ENCODE measurements at places on chromosomes 16 and 17.

DNA sequence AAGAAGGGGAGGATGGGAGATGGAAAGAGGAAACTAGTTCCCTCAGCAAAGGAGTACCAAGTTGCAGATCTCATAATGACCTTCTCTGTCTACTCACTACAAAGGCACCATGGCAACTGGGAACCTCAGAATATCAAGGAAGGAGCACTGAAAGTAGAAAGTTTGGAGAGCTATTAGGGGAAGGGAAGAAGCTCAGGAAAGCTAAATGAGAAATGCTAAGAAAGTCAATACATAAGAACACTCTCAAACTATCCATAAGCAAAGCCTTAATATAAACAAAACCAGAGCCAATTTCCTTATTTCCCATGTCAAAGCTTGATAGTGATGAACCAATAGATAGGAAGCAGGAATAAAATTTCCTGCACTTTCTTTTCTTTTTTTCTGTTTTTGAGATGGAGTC, 57.9 kb upstream of the C17orf78 start:
- no peak for DNase-seq

- no peak for DNase-seq
Measured at GRCh38 chr16:1741553-1742165, 29.7 kb downstream of the NME3 start.

- peak; percentile 41 for DNase-seq
Measured at GRCh38 chr17:77959926-77960521, 1.5 kb downstream of the TNRC6C start.

- DNase-seq: no peak
Measured at GRCh38 chr17:74274709-74275340, 791 bp downstream of the DNAI2 start.

GRCh38 chr17:72417627-72418026, 296.8 kb downstream of the SOX9 start:
- DNase-seq: no peak

DNA sequence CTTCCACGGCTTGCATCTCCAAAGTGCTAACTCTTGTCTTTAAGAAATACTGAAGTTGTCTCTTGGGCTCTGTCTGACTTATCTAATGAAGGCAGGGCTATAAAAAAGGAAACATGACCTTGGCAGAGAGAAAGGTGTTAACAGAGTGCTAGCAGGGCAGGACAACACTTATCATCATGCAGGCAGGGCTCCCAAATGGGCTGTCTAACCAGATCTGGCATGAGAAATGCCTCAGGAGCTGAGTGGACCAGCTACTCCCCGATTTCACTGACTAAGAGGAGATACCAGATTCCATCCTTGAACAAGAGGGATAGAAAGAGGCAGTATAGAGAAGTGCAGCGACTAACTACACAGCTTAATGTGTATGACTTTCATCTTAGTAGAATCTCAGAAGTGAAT, 32.6 kb downstream of the PMP22 start:
- DNase-seq: no peak

GRCh38 chr17:37124821-37125173, 176.0 kb downstream of the AATF start:
- no peak for DNase-seq

DNA sequence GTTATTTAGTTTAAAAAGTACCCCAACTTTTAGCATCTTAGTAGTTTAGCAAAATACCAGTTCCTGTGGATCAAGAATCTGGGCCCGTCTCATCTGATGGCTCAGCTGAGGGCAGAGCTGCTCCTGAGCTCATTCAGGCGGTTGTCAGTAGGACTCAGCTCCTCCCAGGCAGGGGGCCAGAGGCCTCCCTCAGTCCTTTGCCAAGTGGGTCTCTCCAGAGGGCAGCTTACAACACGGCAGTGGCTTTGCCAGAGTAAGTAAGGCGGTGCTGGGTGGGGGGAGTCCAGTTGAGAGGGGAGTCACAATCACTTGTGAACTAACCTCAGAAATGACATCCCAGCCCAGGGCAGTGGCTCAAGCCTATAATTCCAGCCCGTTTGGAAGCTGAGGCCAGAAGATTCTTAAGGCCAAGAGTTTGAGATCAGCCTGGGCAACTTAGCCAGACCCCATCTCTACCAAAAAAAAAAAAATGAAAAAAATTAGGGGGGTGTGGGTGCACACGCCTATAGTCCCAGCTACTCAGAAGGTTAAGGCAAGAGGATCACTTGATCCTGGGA, 81.5 kb upstream of the MED9 start:
- DNase-seq: no peak

- DNase-seq: no peak
Measured at GRCh38 chr16:86432691-86433090, 77.6 kb upstream of the FOXF1 start.

- no peak for DNase-seq
Measured at GRCh38 chr16:17538927-17539326, 68.2 kb upstream of the XYLT1 start.

DNA sequence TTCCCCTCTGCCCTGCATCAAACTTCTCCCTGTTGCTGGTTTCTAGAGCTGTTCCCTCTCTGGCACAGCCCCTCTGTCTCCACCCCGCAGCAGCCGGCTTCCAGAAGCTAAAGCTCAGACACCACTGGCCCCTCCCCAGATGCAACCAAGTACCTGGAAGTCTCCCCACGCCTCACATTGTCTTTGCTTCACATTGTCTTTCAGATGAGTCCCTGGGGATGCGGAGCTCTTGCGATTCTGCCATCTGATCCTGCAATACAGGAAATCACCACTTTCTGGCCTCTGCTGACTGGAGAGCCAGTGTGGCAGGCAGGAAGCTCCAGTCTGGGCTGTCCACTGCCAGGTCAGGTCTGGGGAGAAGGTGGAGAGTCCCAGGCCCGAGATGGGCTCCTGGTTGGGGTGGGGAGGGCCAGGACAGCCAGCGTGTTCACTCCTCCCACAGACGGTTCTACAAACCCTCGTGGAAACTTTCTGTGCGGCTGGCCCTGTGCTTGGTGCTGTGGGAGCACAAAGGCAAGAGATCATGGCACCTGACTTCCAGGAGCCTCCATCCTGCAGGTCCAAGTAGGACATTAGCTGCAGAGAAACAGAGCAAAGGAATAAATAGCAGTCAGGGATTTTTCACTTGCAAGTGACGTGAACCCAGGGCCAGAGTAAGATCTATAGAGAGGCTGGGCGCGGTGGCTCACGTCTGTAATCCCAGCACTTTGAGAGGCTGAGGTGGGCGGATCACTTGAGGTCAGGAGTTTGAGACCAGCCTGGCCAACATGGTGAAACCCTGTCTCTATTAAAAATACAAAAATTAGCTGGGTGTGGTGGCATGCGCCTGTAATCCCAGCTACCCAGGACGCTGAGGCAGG, 47.9 kb upstream of the MAP3K14 start:
- DNase-seq: no peak

DNA sequence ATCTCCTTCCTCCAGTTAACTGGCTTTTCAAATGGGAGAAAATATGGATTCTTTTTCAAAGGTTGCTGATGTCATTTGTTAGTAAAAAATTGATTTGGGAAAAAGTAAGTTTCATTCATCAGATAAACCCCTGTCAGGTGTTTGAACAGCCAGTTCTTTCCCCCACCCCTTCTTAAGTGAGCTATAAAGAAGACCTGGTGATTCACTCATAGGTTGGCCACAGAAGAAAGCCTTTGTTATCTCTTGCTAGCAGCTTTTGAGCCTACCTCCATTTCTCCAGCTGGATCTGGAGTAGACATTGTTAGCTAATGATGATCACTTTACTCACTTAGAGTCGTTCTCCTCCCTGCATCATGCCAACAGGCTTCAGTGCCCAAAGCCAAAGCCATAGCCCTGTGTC, 63.0 kb downstream of the NLK start:
- DNase-seq: no peak

- no peak for DNase-seq
Measured at GRCh38 chr17:43469145-43469544, 14.6 kb upstream of the DHX8 start.

GRCh38 chr16:19127674-19128131, 13.9 kb downstream of the ITPRIPL2 start:
- DNase-seq: no peak

GRCh38 chr16:1450841-1451240, 6.5 kb upstream of the CCDC154 start:
- DNase-seq: no peak

DNA sequence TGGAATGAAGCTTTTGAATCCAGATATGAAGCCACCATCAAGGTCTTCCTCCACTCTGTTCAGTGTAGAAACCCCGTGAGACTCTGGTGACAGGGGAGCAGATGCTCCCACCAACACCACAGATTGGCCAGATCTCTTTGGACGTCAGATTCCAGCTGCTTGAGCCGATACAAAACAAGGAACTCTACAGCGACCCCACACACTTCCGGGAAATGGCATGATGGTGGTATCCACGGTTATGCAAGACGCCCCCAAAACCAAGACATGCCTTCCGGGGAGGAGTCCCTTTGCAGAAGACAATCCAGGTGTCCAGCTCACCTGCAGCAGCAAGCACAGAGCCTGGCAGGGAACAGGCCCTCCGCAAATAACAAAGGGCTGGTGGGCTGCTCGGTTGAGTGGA, 19.8 kb upstream of the PITPNA start:
- no peak for DNase-seq

- peak; percentile 51 for DNase-seq
Measured at GRCh38 chr17:81831957-81832607, 1.0 kb downstream of the MCRIP1 start.

DNA sequence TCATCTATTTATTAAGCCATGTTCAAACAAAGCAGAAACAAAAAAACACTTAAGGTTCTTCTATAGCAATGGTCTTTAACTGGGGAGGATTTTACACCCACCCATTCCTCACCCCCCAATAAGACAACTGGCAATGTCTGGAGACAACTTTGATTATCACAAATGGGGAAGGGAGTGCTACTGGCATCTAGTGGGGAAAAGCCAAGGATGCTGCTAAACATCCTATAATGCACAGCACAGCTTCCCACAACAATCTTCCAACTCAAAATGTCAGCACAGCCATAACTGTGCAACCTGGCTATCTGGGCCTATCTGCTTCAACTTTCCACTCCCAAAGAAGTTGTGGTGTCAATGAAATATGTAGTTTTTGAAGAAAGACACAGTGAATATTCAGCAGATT, 1044.4 kb downstream of the CDH8 start:
- no peak for DNase-seq

DNA sequence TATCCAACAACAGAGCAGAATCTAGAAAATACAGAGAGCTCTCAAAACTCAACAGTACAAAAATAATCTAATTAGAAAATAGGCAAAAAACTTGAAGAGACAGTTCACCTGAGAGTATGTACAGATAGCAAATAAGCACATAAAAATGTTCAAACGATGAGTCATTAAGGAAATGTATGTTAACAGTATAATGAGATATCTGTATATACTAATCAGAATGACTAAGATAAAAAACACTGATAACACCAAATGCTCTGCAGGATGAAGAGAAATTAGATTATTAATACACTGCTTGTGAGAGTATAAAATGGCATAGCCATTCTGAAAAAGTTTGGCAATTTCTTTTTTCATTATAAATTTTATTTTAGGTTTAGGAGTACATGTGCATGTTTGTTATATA, 1307.6 kb upstream of the GOT2 start:
- no peak for DNase-seq

DNA sequence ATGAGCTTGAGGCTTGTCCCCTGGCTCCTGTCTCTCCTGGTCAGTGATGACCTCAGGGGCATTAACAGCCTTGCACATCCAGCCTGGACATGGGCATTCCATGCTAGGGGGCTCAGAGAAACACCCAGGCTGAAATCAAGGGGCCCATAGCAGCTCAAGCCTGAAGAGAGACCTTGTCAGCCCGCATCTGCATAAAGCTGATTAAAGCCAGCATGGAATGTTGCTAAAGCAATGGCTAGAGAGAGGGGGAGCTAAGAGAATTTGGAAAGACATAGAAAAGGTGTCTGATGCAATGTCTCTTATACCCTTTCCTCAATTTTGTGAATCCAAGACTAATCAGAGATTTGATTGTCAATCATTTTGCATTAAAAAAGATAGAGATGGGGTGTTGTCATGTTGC, 51.4 kb upstream of the WSCD1 start:
- DNase-seq: no peak

DNA sequence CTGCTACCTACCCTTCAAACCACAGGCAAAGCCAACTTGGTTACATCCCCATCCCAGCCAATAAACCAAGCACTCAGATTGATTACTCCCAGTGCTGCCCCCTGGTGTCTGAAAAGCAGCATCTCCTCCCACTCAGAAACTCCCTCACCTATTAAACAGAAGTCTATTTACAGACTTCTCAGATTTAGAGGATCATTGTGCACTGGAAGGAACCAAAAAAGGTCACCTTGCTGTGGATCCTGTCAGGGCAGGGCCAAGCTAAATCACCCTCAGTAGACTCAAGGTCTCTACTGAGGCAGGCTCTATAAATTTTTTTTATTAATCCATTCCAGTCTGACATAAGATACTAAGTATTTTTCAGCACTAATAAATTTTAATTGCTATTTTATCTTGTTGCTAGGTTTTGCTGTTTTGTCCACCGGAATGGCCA, 17.6 kb downstream of the HIGD1B start:
- DNase-seq: peak; percentile 63

DNA sequence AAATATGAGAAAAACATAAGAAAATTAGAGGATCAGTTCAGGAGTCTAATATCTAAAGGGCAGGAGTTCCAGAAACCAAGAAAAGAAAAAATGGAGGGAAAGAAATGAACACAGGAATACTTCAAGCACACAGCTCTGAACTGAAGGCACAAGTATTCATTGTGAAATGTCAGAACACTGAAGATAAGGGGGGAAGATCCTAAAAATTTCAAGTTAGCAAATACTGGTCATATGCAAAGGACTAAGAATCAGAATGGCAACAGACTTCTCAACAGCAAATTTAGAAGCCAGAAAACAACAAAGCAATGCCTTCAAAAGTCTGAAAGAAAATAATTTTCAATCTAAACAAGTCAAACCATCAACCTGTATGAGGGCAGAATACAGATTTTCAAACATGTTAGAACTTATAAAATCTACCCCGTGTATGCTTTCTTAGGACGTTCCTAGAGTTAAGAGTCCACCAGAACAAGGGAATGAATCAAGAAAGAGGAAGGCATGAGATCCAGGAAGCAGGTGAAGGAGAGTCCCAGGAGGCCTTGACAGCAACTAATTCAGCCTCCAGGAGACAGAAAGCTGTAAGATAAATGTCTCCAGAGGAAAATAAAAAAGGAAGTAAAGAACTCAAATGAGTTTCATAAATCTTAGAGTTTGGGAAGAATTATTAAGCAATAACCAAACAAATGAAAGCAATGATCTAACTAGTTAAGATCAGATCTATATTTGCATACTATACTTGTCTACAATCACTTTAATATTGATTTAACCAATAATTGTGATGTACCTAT, 2.8 kb downstream of the BRD7 start:
- DNase-seq: no peak

- no peak for DNase-seq
Measured at GRCh38 chr16:57534337-57534880, 2.0 kb downstream of the CCDC102A start.
